ENCODE measurements at places on chromosomes 4 and X.

GRCh38 chrX:120264341-120264740, 13.7 kb downstream of the ZBTB33 start:
- DNase-seq, result no peak

GRCh38 chr4:29459926-29460325, 1260.2 kb upstream of the PCDH7 start:
- no peak for DNase-seq

DNA sequence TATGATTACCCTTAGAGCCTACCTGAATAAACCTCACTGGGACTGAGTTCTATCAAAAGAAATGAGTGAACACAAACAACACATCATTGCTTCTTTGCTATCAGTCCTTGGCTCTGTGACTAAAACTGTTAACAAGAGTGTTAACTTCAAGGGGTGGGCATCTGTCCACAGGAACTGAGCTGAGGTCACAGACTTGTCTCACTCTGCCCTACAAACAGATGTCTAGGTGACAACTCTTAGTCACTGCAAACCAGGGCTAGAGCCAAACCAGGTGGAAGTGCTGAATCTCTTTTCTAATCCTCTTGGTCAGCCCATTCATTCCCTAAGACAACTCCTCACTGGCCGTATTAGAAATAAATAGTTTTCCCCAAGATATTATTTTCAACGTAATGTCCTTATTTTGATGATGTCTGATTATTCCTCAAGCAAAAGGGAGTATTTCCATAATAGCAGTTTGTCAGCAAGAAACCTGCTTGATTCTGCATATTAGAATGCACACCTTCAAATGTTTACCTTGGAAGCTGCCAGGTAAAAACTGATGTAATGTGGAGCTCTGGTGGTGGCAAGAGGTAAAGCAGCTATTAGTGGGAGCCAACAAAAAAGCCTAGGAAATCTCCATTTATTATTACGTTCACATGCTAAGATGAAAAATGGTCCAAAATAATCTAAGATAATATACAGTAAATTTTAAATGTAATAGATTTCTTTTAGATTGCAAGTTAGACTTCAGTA, 4.0 kb downstream of the COL25A1 start:
- no peak for DNase-seq

- no peak for DNase-seq
These were observed 42.7 kb upstream of the CTAG2 start for GRCh38 chrX:154695911-154696675.

- no peak for DNase-seq
These were observed 20.2 kb downstream of the FBXW7 start for GRCh38 chr4:152515678-152516077.

DNA sequence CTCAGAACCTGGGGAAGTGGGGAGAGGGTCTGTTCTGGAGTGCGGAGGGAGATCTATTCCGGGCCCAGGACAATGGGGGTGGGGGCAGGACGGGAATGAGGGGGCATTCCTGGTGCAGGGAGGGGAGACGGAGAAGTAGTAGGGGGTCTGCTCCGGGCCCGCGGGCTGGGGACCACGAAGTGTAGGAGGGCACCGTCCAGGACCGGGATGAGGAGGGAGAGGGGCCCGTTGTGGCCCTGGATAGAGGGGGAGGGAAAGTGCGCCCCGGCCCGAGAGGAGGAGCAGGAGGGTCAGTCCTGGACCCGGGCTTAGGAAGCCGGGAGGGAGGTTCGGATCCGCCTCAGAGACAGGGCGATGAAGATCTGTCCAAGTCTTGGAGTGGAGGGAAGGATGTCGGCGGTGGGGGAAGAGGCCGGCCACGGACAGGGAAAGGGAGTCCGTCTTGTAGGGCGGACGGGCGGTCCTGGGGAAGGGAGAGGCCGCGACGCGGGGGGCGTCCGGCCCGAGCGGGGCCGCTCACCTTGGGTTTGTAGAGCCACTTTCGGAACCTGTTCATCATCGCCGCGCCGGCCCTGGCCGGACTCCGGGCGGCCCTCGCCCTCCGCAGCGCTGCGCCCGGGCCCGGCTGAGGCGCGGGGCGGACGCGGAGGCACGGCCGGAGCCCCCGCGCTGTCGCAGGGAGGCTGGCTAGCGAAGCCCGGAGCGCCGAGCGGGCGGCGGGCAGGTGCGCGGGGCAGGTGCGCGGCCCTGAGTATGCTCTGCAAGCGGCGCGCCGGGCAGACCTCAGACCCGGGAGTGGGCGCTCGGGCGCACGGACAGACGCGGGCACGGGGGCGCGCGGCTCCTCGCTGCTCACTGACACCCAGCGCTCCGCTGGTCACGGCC, at the start of gene ZFYVE28:
Gene ZFYVE28 (minus strand): TSS at position 881 of the 885 bp plus-strand sequence. CDS start 322 bp downstream, at position 559.
- no peak for DNase-seq

GRCh38 chr4:77629885-77630284, 24.3 kb downstream of the CXCL13 start:
- DNase-seq, result no peak

DNA sequence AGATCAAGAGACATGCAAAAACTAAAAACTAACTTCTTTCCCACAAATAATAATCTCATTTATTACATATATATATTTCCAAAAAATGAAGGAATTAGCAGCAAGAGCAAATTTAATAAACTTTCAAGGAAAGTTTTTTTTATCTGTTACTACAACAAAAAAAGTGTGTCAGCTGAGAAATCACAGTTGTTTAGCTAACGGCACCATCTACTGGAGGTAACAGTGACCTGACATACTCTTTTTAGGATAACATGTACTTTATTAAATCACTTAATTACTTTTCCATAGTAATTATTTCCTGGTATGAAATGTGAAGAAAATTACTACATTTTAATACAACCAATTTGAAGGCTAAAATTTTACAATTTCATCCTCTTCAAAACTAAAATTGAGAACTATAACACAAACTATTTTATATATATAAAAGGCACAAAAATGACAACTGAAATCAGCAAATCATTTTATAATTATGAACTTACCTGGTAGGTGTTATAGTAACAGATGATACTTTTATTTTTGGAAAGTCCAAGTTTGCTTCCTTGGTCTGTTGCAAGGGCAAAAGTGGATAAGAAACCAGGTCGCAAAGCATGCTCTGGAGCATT, 9.1 kb downstream of the LAMTOR3 start:
- no peak for DNase-seq

GRCh38 chr4:88144866-88145300, 13.6 kb downstream of the ABCG2 start:
- DNase-seq, result no peak

DNA sequence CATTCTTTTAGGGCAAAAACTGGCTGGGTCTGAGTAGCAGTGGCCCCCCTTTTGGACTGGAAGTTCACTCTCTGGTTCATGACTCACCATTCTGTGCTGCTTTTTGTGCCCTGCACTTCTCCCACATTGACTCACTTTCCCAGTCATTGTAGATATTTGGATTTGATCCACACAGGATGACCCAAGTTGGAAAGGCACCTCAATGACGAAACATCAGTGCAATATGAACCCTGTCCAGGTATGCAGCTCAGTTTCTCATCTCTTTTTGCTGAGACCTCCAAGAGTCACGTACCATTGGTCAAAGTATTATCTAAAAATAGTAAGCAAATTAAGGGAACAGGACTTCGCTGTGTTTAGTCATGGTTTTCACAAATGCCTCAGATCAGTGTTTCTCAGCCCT, 92.7 kb downstream of the CBLL2 start:
- DNase-seq, result no peak

- no peak for DNase-seq
These were observed 28.5 kb downstream of the ACSL4 start for GRCh38 chrX:109704563-109704962.

- no peak for DNase-seq
These were observed 419.9 kb downstream of the SPRY1 start for GRCh38 chr4:123816462-123816861.

DNA sequence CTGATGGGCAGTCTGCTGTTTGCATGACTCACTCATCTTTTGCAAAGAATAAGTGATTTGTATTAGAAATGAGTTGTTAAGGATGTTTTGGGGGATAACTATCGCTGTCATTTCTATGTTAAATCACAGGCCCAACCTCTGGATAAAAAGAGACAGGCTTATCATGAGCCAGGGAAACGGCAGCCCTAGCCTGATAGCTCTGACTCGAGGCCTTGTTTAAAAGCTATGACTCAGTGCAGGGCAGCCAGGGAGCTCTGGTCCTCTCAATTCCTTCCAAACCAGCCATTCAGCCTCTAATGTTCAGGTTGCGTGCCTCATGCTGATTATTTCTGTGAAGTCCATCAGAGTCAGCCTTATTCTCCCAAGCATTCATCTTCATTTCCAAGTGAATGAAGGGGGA, 305.9 kb upstream of the HAND2 start:
- DNase-seq, result no peak

GRCh38 chr4:40412388-40412787, 77.3 kb downstream of the CHRNA9 start:
- no peak for DNase-seq

DNA sequence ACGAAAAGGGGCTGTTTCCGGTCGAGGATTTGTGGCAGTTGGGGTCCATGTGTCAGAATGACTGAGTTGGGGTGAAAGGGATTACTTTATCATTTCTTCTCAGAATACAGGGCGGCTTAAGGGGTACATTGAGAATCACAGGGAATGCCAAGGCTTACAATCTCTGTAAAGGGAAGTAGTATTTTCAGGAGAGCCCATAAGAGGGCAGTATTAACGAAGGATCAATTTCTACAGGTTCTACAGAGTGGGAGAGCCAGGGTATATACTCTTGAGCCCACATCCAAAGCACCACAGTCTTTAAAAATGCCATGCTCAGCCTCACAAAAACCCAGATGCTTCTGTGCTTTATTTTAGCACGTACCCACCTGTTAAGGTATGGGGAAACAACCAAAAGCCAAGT, 67.7 kb upstream of the ZXDA start:
- DNase-seq, result no peak

DNA sequence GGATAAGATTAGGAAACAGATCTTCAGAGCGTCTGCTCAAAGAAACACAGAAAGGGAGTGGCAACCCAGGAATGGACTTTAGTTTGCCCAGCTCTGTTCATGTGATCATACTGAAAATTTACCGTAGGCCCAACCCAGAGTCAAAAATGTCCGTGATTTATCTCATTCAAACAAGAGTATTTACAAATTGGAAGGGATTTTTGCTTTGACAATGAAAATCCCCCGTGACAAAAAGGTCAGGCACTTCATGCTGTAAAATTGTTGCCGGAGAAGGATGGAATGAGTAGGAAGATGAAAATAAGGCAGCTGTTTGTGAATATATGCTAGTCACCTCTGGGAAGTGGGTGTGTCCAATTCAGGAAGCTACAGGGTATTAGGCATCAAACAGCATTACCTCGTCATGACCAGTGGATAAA, 1.2 kb downstream of the SULT1B1 start:
- no peak for DNase-seq

GRCh38 chr4:55865228-55865806, 11.9 kb downstream of the EXOC1 start:
- DNase-seq, result no peak

- DNase-seq, result no peak
These were observed 1.3 kb upstream of the F11 start for GRCh38 chr4:186264660-186265059.

DNA sequence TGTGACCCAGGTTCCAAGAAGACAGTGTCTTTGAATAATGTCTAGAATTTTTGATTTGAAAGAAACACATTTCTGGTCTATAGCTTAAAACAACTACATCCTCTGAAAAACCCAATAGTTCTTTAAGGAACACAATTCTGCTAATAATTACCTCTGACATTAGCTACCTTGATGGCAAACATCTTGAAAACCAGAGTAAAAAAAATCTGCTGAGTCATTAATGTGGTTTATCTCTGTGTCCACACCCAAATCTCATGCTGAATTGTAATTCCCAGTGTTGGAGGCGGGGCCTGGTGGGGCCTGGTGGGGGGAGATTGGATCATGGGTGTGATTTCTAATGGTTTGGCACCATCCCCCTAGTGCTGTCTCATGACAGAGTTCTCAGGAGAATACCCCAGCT, 1233.8 kb downstream of the NLGN4X start:
- no peak for DNase-seq

DNA sequence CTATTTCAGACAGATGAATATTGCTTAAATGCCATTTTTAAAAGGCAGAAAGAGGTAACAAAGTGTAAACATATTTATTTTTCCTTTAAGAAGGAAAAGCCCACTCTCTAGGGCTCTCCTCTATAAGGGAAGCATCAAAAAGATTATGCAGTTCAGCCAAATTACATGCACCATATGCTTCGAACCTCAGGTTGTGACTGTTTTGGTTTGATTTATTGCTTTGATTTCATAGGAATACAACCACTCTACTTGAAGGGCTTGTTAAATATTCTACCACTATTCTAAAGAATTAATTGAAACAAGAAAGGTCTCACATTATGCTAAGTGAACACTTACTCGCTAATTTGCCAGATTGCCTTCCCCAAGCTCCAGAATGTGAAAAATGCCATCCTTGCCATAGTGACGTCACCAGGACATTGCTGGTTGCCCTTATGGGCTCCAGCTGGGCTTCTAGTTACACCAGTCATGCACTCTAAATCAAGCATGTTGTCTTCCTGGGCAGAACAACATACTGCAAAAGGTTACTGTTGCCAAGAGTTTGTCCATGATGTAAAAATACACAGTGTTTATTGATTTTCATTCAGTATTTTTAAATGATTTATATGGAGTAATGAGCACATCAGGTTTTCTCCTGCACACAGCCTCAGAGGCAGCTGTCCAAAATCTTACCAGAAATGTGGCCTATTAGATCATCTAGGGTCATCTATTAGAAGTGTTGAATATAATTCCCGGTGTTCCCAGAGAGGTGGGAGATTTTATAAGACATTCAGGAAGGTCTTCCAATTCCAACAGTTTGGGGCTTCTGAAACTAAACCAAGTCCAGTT, 164.4 kb upstream of the RAPGEF2 start:
- no peak for DNase-seq

- no peak for DNase-seq
These were observed 425.7 kb downstream of the GPAT3 start for GRCh38 chr4:83961575-83961974.

DNA sequence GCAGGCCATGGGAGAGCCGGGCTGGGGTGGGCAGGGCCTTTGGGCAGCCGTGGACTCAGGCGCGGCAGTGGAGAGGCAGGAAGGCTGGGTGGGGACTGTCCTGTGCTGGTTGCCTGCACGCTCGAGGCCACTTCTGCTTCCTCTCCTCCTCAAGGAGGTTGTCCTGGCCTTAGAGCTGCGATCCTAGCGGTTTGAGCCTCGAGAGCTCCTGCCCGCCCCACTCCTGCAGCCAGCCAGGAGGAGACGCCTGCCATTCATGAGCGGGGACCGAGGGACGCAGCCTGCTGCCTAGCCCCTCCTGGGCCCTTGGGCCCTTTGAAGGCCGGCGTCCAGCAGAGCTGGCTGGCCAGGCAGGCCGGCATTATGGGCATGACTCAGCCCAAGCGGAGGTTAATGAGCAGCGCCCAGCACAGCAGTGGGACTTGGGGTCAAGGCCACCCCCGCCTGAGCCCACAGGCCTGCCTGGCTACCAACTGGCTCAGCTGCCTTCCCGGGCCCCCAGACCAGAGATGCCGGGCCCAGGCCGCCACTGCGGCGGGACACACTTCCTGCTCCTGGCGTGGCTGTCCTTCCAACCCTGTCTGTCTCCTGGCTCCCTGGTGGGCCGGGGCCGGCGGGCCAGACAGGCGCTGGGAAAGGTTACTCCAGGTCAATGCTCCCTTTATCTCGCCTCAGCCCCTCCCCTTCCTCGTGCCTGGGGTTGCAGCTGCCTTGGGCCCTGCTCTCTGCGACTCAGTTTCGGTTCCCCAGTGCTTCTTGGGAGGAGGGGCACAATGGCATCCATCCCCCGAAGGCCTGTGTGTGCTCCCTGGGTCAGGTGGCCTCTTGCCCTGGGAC, 1.8 kb downstream of the ABCD1 start:
- no peak for DNase-seq

GRCh38 chrX:48937054-48937907, 18.5 kb upstream of the PIM2 start:
- peak; percentile 78 for DNase-seq

All from activated CD8-positive, alpha-beta memory T cell treated with anti-CD3 and anti-CD28 coated beads for 1 hour (primary cell).